ENCODE measurements at places on chromosomes 7 and 10.
A peak's percentile ranks its signal among the peaks of the same experiment; 100 is the strongest.

- no peak for DNase-seq
Observed at GRCh38 chr10:7015457-7015856, 395.4 kb downstream of the SFMBT2 start.

DNA sequence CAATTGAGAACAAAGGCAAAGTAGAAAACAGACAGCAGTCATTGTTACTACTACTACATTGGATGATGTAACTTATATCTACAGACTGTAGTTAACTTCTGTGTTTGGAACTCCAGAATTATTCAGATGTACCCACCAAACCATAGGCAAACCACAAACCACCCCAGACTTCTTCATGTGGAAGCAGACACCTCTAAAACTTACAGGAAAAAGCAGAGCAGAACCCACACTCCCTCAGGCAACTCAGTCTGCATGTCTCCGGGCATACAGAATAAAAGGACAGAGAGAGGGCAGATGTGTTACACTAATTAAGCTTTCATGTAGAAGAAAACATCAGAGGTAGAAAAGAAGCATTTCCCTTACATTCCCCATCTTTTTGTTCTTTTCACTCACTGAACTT is 9.0 kb downstream of the LSM5 start:
- DNase-seq = peak; percentile 34

- DNase-seq = peak; percentile 30
Observed at GRCh38 chr7:13262929-13263530, 575.6 kb downstream of the ARL4A start.

DNA sequence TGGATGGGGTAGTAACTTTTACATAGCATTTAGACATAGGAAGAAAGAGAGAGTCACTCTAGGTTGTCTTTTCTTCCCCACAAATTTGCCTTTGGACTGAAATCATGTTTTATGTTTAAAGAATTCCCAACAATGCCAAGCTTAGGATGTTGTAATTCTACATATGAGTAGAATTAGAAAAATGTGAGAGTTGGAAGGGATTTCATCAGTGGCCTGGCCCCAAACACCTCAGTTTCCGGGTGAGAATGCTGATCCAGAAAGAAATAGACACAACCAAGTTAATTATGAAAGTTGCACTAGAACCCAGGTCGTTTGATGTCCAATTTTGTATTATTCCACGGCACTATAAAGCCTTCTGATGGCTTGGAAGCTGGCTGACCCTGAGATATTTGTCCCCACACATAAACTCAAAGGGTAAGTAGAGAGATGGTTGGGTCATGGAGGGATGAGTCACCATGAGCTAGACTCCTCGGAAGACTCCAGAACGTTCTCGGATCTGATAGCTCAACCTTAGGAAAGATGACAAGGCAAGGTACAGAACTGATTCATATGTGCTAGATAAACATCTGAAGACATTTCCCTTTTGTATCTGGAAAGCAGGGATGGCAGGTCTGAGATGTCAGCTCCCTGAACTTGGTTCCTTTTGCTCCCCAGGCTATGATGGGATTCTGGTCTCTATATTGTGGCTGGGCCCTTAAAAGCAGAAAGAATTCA is 48.8 kb upstream of the SLC35B4 start:
- DNase-seq = no peak

- no peak for DNase-seq
Observed at GRCh38 chr7:25179325-25179724, 49.0 kb downstream of the NPVF start.

GRCh38 chr10:133294189-133294588 is 14.5 kb downstream of the TUBGCP2 start:
- peak; percentile 48 for DNase-seq

GRCh38 chr7:83085299-83085698 is 77.4 kb downstream of the PCLO start:
- DNase-seq = no peak

DNA sequence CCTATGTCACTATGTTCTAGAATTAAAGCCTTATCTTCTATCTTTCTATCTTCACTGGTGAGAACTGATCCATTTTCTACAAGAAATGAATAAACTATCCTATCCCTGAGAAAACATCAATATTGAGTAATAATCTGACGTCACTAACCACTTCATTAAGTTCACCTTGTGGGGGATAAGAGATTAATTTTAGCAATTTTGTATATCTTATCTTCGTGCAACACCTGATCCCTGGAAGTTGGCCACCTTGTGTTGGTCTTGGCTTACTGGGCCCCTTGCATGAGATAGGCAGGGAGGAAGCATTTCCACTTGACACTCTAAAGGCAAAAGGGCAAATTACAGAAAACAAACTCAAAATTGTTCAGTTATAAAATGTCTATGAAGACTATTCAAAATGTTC is 20.1 kb upstream of the OR6B1 start:
- no peak for DNase-seq

DNA sequence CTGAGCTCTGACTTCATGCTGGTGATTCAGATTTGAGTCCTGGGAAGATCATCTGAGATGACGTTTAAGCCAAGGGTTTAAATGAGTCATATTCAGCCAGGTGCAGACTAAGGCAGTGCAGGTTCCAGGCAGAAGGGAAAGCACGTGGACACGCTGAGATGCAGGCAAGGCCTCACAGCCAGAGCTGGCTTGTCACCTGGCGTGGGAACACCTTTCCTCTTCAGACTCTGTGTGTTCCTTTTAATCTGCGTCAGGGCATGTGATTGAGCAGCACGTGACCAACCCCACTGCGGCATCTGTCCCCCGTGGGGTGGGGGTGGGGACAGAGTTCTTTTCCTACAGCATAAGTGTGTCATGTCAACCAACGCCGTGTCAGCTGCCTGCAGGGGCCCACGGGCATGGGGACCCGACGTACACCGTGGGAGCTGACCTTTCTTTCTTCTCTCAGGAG is 10.7 kb upstream of the IDI2 start:
- no peak for DNase-seq
